Activated naive CD8-positive, alpha-beta T cell treated with anti-CD3 and anti-CD28 coated beads, Interleukin-2, amount 10 ng/mL, durations not matched to agents 7 days and 5 days (primary cell): ENCODE measurements at places on chromosomes 4 and X. TPM values are rescaled to one million over a fixed set of nuclear protein-coding genes. Genes with fewer than 3 reads are reported as not detected.

GRCh38 chr4:56940403-56940802 is 32.7 kb downstream of the REST start:
- DNase-seq: no peak

The KANTR gene
- 14.2 TPM for total RNA-seq

The ANXA5 gene
- 104 TPM for total RNA-seq

- DNase-seq: no peak
Measured at GRCh38 chr4:123587983-123588494, 191.4 kb downstream of the SPRY1 start.

The SNCA gene
- 2.8 TPM for total RNA-seq

DNA sequence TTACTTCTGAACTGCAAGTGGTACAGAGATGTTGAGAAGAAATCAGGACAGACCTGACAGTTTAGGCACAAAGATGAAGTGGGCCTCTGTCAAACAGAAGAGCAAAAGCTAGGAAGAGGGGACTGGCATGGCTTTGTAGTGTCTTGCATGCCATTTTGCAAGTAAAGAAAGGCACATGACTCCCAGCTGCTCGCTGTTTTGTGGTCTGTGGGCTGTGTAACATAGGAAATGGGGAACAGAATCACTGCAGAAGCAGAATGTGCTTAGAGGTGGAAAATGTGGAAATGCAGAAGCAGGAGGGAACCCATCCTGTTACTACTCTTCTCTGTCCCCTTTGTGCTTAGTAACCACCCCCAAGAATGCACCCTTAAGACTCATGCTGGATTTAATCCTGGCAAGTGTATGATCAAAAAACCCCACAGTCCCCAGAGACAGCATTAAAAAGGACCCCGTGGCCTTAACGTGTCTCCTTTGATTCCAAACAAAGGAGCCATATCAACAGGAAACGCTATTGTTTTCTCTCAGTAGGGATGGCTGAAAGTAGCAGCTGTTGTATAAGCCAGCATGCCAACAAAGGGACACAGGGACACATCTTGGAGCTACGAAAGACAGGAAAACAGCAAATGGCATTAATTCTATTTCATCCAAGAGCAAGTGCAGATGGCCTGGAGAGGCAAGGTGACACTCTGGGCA is 177.6 kb upstream of the GLRA2 start:
- DNase-seq: no peak

The ARHGEF38 gene
- total RNA-seq: not detected

The TECRL gene
- total RNA-seq: not detected

DNA sequence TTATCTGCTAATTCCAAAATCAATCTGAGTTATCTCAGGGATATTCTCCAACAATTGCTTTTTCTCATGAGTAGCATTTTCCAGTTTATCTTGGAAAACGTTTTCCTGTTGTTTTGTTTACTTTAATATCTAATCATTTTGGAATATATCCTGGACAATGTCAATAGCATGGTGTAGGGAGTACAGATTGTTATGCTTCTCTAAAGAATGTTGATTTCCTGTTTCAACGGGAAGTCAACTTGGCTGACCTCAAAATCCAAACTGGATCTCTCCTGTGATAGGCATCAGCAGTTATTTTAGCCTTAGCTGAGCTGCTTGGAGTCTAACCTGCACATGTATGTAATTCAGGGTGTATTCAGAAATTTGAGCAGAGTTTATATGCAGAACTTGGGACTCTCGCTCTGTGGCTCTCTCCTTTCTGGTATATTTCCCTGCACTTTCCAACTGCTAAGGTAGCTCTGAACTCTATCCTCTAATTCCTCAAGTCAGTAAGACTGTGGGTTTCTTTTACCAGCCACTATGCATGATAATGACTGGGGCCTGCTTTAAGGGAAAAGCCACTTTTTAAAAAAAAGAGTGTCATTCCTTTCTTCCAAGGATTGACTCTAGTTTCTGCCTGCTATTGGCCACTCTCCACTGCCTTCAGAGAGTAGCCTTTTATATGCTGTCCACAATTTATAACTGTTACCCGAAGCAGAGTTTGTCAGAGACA is 7.7 kb downstream of the PRSS48 start:
- DNase-seq: no peak

The C4orf54 gene
- not detected for total RNA-seq

DNA sequence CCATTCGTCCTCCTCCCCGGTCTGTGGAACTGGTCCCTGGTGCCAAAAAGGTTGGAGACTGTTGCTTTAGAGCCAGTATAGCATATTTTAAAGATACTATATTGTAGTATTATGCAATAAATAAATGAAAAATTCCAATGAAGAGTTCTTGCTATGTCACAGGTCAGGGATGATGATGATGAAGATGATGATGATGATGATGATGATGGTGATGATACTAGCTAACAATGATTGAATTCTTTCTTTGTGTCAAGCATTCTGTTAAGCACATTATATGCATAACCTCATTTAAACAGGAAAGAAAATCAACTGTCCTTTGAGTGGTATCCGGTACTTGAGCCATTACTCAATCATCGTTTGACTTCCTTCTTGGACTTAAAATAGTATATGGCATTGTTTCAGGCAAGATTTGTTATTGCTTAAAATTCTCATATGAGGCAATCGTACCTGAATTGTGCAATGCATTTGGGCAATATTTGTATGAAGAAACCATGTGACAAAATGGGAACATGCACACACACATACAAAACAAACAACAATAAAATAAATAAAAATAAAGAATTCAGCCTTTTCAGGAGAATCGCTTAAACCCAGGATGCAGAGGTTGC is 22.8 kb upstream of the TLR2 start:
- no peak for DNase-seq

- no peak for DNase-seq
Measured at GRCh38 chr4:7964459-7964858, 24.8 kb upstream of the AFAP1 start.

DNA sequence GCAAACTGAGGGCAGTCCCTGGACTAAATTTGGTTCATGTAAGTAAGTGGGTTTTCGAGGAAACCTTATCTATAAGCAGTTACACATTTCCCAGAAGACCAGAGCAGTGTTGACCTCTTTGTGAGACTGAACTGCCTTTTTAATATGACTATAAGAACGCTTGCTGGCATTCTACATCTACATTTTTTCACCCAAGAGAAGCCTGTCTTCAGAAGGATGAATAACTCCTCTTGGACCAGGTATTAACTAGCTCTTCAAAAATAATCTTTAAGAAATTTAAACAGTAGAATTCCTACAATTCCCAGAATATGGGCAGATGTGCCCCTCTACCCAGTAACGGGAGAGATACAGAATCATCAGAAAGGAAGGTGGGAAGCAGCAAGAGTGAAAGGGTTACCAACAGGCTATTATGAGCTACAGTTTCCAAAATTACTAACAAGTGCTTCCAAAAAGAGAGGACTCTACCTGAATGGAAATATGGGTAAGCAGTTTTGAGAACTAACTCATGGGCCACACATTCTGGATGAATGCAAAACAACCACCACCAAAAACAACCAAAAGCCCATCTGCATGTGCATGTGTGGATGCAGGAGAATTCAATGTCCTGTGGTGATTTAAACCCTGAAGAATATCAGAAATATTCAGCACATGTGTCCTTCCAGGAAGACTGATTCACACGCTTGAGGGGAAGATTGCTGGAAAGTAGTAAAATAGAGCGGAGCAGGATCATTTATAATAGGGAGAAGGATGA is 17.4 kb downstream of the BBS12 start:
- no peak for DNase-seq

The BCORL1 gene
- 14.3 TPM for total RNA-seq

The CT55 gene
- total RNA-seq: not detected

The UGT2B11 gene
- not detected for total RNA-seq

The NXF2 gene
- total RNA-seq: not detected

DNA sequence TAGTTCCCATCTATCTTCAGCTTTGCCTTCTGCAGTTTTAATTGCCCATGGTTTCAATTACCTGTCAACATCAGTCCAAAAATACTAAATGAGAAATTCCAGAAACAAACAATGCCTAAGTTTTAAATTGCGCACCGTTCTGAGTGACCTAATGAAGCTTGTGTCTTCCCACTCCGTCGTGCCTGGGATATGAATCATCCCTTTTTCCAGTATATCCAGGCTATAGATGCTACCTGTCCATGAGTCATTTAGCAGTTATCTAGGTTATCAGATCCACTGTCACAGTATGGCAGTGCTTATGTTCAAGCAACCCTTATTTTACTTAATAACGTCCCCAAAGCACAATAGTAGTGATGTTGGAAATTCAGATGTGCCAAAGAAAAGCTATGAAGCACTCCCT is 363.6 kb upstream of the FAM241A start:
- DNase-seq: no peak
